ENCODE measurements at places on chromosomes 3 and 15.
A peak's percentile ranks its signal among the peaks of the same experiment; 100 is the strongest.

GRCh38 chr3:140929446-140929845, 12.2 kb upstream of the SLC25A36 start:
- DNase-seq: no peak

- no peak for DNase-seq
Measured at GRCh38 chr3:136332776-136333175, 82.6 kb downstream of the PCCB start.

- DNase-seq: no peak
Measured at GRCh38 chr3:138348754-138349739, 668 bp downstream of the MRAS start.

DNA sequence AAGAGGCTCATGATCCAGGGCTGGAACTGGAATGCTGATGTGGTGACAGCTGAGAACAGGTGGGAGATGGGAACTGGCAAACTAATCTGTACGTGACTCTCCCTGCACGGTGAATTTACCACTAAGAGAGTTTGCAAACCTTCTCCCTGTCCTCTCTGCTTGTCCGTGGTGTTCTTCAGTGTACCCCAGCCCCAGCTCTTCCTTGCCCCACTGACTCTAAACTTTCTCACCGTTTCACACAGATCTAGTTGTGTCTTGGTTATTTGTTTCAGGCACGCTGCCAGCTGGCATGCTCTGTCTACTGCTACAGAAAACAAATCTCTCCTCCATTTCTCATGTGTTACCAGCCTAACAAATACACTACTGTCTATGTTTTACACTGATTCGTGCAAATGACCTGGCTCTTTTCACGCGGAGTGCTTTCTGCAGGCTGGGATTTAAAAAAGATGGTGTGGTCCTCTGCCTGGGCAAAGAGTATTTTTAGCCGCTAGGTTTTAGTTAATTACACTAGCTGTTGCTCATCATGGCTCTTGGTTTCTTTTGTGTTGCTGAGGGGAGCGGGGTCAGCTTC, 192.7 kb upstream of the LRIG1 start:
- DNase-seq: no peak

DNA sequence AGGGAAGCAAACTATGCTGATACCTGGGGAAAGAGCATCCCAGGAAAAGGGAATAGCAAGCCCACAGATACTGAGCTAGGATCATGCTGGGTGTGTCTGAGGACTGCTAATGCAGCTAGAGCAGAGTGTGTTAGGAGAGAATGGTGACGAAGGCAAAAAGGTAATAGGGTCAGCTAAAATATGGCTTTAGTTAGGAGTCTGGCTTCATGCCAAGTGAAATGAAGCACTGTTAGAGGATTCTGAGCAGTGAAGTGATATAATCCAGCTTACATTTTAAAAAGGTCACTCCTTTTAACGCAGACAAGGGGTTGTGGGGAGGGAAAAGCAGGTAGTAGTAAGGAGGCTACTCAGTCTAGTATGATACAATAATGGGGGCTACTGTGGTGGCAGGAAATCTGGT, 30.4 kb downstream of the SECISBP2L start:
- no peak for DNase-seq

- DNase-seq: no peak
Measured at GRCh38 chr15:70297465-70298058, 199.8 kb upstream of the TLE3 start.

DNA sequence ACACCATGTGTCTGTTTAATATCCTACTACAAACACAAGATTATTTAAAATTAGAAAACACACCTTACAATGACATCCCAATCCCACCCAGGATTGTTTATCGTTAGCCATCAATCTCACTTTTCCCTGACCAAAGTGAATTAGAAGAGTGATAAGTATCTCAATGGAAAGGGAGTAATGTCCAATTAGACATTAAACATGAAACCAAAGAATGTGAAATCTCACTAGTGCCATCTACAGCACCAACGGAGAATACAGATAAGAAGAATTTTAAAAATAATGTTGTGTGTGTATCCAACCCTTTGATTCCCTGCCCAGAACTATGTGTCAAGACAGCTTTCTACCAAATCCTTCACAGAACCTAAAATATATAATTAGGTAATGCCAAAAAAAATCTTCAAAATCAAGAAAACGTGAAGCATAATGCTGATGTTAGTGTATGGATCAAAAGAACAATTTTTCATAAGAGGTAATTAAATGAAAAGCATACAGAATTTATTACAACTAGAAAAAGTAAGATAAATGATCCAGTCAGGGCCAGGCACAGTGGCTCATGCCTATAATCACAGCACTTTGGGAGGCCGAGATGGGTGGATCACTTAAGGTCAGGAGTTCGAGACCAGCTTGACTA, 64.2 kb downstream of the SCAPER start:
- no peak for DNase-seq

- DNase-seq: no peak
Measured at GRCh38 chr15:56805466-56806147, 72.3 kb upstream of the ZNF280D start.

GRCh38 chr3:98557324-98558010, 25.7 kb downstream of the GPR15 start:
- DNase-seq: no peak

DNA sequence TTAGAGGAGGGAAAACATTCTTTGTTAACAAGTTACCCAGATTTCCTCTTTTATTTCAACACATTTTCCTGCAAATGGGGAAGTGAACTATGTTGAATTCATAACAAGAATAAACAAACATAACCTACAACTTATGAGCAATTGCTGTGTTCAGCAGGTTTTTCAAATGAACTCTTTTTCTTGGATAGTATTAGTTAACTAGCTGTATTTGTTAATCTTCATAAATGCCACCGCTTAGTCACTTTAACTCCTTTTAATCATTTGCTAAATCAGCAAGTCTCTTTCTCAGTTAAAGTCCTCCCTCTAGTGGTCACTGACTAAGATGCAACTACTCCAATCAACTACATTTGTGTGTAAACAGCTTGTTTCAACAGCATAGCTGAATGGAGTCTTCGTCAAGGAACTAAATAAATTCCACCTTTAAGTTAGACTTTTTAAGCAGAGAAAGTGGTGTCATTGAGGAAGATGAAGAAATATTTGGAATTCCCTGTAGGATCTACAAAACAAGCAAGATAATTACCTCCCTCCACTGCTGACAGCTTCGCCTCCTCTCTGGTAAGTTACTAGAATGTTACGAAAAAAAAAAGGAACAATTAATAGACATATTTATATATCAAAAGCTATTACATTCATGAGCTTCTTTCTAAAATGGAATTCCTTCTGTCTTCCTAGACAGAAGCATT, 1122.0 kb downstream of the ROBO1 start:
- no peak for DNase-seq

- peak; percentile 64 for DNase-seq
Measured at GRCh38 chr3:171457607-171458061, 2.6 kb downstream of the TNIK start.

- peak; percentile 71 for DNase-seq
Measured at GRCh38 chr15:58957101-58957973, 23.9 kb upstream of the SLTM start.

DNA sequence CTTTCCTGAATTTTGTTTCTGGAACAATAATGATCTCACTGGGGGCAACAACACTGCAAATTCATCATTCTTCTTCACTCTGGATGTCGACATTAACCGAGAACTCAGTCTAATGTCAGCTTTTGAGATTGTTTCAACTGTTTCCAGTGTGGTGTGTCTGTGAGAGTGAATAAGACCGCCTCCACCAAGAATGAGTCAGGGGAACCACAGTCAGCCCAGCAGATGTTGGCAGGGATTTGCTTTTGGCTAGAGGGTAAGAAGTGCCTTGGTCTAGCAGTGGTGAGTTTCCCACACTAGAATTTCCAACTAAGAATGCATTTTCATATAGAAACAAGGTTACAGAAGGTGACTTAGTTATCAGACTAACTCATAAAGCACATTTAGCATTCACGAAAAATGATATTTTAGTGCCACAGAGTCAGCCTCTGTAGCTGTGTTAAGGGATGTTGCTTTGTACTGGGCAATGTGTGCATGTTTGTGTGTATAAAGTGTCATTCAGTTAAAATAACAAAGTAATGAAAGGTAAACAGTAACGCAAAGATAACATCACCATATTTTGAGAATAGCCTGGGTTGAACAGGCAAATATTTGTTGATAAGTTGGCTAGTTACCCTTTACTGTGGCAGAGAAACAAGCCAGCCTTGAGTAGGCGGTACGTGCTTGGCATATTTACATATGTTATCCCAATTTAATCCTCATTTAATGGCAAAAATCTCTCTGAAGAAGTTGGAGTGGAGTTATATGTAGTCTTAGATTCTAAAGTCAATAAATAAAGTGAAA, 33.8 kb downstream of the DRD3 start:
- no peak for DNase-seq

DNA sequence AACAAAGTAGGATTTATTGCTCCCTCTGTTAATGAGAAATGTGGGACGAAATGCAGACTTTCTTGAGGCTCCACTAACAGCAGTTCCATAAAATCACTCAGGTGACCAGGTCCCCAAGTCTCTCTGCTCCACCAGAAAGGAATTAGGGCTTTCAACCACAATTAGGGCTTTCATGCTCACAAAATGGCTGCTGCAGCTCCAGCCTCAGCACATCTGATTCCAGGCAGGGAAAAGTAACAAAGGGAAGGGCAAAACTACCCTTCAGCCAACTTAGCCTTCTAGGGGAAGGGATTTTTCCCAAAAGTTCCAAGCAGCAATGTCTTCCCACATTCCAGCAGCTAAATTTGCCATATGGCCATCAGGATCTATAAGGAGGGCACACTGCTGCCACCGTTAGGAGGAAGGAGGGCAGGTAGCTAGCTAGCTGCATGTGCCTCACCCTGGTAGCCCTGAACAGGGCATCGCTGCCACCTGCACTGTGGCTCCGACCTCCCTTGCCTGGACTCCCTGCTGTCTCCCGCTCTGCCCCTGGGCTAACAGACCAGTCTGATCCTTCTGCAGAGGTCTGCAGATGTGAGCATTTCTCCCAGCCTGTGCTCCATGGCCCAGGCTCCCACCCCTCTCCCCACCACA, 12.8 kb downstream of the CFAP100 start:
- DNase-seq: no peak

GRCh38 chr3:119553823-119554415, 5.5 kb downstream of the CD80 start:
- no peak for DNase-seq

GRCh38 chr3:145087038-145087437, 1073.9 kb downstream of the PLOD2 start:
- no peak for DNase-seq

DNA sequence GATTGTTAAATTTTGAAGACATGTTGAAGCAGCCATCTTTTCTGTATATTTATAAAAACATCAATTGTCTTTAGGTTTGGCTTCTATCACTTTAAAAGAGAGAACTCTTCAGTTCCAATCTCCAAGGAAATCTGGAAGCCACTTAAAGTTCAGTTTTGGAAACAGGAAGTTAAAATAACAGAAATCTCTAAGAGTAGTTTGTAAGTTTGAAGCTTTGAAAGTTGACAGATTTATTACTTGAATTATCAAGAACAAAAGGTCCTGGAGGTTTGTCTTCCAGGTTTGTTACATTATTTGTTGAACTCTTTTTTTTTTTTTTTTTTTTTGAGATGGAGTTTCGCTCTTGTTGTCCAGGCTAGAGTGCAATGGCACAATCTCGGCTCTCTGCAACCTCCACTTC, 30.0 kb downstream of the RNF111 start:
- DNase-seq: no peak

DNA sequence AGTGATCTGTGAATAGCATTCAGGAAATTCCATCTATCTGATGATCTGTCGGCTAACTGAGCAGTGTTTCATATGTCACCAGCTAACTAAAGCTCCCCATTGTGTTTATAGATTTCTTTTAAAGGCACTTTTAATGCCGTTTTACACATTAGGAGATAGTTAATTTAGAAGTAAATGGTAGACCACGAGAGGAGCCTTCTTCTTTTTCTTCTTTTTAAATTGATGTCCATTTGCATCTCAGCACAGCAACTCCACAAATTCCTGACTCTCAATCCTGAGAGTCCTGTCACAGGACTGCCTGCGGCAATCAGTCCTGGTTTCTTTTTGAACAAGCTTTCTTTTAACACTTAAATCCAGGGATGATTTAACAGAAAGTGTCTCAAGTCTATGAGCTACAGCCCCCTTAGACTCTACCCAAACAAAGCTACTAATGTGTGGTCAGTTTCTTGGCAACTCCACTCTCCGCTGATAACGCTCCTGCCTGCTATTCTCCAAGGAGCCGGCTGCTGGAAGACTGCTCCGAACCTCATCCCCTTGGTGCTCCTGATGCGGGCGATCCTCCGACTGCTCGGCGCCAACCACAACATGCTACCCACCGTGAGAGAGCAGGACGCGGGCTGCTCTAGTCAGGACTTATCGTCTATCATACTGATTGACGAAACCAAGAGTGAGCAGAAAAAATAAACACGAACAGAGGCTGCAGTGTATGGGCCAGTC, 421.4 kb downstream of the MECOM start:
- no peak for DNase-seq

- DNase-seq: peak; percentile 91
Measured at GRCh38 chr15:60916679-60917460, 312.2 kb downstream of the RORA start.

- no peak for DNase-seq
Measured at GRCh38 chr15:79496838-79497237, 64.7 kb downstream of the MINAR1 start.

GRCh38 chr15:39598186-39598850, 17.4 kb downstream of the THBS1 start:
- DNase-seq: no peak

DNA sequence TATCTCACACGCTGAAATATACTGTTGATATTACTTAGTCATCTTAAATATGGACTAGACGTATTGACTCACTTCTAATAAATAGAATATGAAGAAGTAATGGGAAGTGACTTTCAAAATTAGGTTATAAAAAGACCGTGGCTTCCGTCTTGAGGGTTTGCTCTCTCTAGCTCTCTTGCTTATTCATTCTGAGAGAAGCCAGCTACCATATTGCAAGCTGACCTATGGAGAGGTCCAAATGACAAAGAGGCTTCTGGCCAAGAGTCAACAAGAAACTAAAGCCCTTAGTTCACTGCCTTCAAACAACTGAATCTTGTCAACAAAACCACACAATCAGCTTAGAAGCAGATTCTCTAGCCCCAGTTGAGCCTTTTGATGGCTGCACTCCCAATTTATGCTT, 46.1 kb downstream of the SLC9C1 start:
- DNase-seq: no peak

- DNase-seq: no peak
Measured at GRCh38 chr3:127639173-127640041, 10.4 kb downstream of the PODXL2 start.

GRCh38 chr15:31558840-31559239, 232.2 kb downstream of the KLF13 start:
- no peak for DNase-seq

- DNase-seq: no peak
Measured at GRCh38 chr15:29970402-29970695, 112.4 kb upstream of the GOLGA8J start.

GRCh38 chr3:46721009-46721408, 3.3 kb upstream of the PRSS50 start:
- DNase-seq: no peak

Measured in activated CD8-positive, alpha-beta memory T cell treated with anti-CD3 and anti-CD28 coated beads for 24 hours (primary cell).